ENCODE measurements at places on chromosomes 3 and 15. TPM values are rescaled to one million over a fixed set of nuclear protein-coding genes. Genes with fewer than 3 reads are reported as not detected.

ZNF80 gene
- not detected for total RNA-seq

ROBO2 gene
- 0.43 TPM for total RNA-seq

SCAP gene
- total RNA-seq, result 75.0 TPM

ST3GAL6 gene
- 19.9 TPM for total RNA-seq

DPPA2 gene
- total RNA-seq, result not detected

TARS3 gene
- 12.2 TPM for total RNA-seq

LMCD1 gene
- total RNA-seq, result 49.8 TPM

CHL1 gene
- total RNA-seq, result 0.07 TPM

EFCC1 gene
- not detected for total RNA-seq

DUOXA2 gene
- not detected for total RNA-seq

CAPN3 gene
- total RNA-seq, result 1.6 TPM

TBC1D21 gene
- not detected for total RNA-seq

IRAK2 gene
- total RNA-seq, result 22.7 TPM

RARRES1 gene
- 8.0 TPM for total RNA-seq

KIF7 gene
- total RNA-seq, result 14.3 TPM

CRYGS gene
- total RNA-seq, result 0.89 TPM

SLC9C1 gene
- total RNA-seq, result 0.43 TPM

DZIP3 gene
- 13.6 TPM for total RNA-seq

SLC51A gene
- not detected for total RNA-seq

HTD2 gene
- 11.4 TPM for total RNA-seq

DLEC1 gene
- total RNA-seq, result 0.13 TPM

CLRN1 gene
- not detected for total RNA-seq

MOBP gene
- total RNA-seq, result not detected

CHST2 gene
- total RNA-seq, result 13.0 TPM

NR2F2 gene
- 62.9 TPM for total RNA-seq

MAGEL2 gene
- total RNA-seq, result 0.73 TPM

C3orf38 gene
- total RNA-seq, result 26.7 TPM

GHRL gene
- not detected for total RNA-seq

COLQ gene
- 0.36 TPM for total RNA-seq

NLGN1 gene
- total RNA-seq, result 2.3 TPM

RASA2 gene
- 13.5 TPM for total RNA-seq

KBTBD13 gene
- not detected for total RNA-seq

TMEM158 gene
- total RNA-seq, result 17.7 TPM

CIB2 gene
- 2.8 TPM for total RNA-seq

CPEB1 gene
- 14.1 TPM for total RNA-seq

PLCB2 gene
- 0.43 TPM for total RNA-seq

MPI gene
- 118 TPM for total RNA-seq

CNTN6 gene
- 0.86 TPM for total RNA-seq

SMCO1 gene
- total RNA-seq, result not detected

TGFBR2 gene
- total RNA-seq, result 233 TPM

CLDN1 gene
- 4.1 TPM for total RNA-seq

CACNA2D2 gene
- total RNA-seq, result 0.07 TPM

PLAAT1 gene
- not detected for total RNA-seq

SLC2A2 gene
- not detected for total RNA-seq

WDR49 gene
- total RNA-seq, result 0.56 TPM

TMEM212 gene
- total RNA-seq, result not detected

RFTN1 gene
- total RNA-seq, result 52.8 TPM

MED12L gene
- total RNA-seq, result 1.0 TPM

TICRR gene
- 1.7 TPM for total RNA-seq

RPUSD2 gene
- total RNA-seq, result 9.3 TPM

SCN11A gene
- total RNA-seq, result under 0.01 TPM

SPPL2A gene
- total RNA-seq, result 135 TPM

COPG1 gene
- total RNA-seq, result 313 TPM

TEX55 gene
- not detected for total RNA-seq
